ENCODE measurements at places on chromosomes 16 and 17. TPM values are rescaled to one million over a fixed set of nuclear protein-coding genes. Genes with fewer than 3 reads are reported as not detected.

GRCh38 chr17:58527306-58527705, 12.9 kb upstream of the MTMR4 start:
- no peak overlapping the region for H3K27ac ChIP-seq
- H3K36me3 ChIP-seq = no peaks in the 10 kb centered on the region
- H3K4me1 ChIP-seq = peaks cover 8% of the 10 kb centered on the region

MPP2 gene
- 5.2 TPM for total RNA-seq

DNA sequence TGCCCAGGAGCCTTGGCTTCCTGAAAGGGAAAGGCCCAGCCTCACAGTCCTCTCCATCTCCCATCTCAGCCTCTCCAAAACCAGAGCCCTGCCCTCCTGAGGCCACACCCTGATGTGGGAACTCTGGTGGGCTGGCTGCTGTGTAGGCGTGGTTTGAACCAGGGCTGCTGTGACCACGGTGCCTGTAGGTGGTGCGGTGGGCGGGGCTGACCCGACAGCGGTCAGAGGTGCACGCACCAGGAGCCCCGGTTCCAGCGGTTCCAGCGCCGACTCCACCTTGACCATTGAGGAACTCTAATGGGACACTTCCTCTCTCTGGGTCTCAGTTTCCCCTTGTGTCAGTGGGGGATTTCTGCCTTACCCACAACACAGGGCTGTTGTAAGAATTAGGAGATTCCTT, 2.4 kb downstream of the RAP1GAP2 start:
- H3K36me3 ChIP-seq = no peaks in the 10 kb centered on the region
- DNase-seq = no peak
- no peak overlapping the region for H3K4me3 ChIP-seq
- no peaks in the 10 kb centered on the region for H3K27me3 ChIP-seq
- no peaks in the 10 kb centered on the region for H3K4me1 ChIP-seq

DNA sequence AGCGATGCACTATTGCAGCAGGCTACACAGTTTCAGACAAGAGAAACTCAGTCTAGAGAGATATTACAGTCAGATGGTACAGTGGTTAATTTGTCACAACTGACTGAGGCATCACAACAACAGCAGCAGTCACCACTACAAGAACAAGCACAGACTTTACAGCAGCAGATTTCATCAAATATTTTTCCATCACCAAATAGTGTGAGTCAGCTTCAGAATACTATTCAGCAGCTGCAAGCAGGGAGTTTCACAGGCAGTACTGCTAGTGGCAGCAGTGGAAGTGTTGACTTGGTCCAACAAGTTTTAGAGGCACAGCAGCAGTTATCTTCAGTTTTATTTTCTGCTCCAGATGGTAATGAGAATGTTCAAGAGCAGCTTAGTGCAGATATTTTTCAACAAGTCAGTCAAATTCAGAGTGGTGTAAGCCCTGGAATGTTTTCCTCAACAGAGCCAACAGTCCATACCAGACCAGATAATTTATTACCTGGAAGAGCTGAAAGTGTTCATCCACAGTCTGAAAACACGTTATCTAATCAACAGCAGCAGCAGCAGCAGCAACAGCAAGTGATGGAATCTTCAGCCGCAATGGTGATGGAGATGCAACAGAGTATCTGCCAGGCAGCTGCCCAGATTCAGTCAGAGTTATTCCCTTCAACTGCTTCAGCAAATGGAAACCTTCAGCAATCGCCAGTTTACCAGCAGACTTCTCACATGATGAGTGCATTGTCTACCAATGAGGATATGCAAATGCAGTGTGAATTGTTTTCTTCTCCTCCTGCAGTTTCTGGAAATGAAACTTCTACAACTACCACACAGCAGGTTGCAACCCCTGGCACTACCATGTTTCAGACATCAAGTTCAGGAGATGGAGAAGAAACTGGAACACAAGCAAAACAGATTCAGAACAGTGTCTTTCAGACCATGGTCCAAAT, 34.1 kb downstream of the NQO1 start:
- H3K4me3 ChIP-seq = no peak overlapping the region
- no peaks in the 10 kb centered on the region for H3K27me3 ChIP-seq
- H3K4me1 ChIP-seq = no peaks in the 10 kb centered on the region
- H3K36me3 ChIP-seq = peaks cover 10% of the 10 kb centered on the region
- no peak overlapping the region for H3K27ac ChIP-seq
